K562 (cell line): ENCODE measurements at places on chromosomes 11 and 22. TPM values are rescaled to one million over a fixed set of nuclear protein-coding genes. Genes with fewer than 3 reads are reported as not detected.

DNA sequence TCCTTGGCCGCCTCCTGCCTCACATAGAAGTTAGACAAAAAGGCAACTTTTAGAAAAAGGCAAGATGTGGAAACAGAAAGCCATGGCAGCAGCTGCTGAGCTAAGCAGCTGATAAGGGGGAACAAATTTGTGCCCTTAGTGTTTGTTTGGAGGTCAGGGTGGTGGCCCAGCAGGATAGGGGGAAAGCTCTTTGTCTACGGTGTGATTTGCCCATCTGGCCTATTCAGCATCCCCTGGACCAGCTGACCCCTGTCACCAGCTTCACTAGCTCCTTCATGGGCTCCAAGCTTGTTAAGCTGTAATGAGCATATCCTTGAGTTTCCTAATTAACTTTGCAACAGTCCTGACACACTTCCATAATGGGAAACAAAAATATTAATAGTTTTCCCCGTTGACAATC is 5.9 kb upstream of the ME3 start:
- no peak for DNase-seq

Gene HORMAD2
- total RNA-seq, result not detected in 2 replicates

DNA sequence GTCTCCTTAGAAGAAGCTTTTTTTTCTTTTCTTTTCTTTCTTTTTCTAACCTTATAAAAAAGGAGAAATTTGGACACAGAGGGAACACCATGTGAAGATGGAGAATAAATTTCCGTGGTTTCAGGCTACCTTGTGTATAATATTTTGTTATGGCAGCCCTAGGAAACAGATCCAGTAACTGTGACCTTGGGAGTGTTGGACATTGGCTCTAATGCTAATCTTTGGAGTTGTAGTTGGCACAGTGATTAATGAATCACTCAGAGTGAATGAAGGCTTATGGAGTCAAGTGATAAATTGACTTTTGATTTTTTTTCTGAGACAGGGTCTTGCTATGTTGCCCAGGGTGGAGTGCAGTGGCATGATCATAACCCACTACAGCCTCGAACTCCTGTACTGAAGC is 15.5 kb upstream of the PHOX2A start:
- no peak for DNase-seq

DNA sequence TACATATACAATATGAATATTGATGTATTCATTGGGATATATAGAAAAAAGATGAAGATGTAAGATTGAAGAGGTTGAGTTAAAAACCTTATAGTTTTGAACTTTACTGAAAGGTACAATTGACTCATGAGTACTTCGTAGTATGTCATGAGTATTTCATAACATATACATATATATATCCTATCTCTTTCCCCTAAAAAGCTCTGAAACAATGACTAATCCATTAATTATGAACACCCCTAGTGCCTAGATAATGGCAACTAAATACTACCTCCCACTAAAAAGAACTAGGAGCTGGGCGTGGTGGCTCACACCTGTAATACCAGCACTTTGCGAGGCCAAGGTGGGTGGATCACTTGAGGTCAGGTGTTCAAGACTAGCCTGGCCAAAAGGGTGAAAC is 31.5 kb downstream of the SLC35F2 start:
- no peak for DNase-seq

- DNase-seq, result no peak
Observed at GRCh38 chr22:48947636-48948035, 880.0 kb downstream of the BRD1 start.

DNA sequence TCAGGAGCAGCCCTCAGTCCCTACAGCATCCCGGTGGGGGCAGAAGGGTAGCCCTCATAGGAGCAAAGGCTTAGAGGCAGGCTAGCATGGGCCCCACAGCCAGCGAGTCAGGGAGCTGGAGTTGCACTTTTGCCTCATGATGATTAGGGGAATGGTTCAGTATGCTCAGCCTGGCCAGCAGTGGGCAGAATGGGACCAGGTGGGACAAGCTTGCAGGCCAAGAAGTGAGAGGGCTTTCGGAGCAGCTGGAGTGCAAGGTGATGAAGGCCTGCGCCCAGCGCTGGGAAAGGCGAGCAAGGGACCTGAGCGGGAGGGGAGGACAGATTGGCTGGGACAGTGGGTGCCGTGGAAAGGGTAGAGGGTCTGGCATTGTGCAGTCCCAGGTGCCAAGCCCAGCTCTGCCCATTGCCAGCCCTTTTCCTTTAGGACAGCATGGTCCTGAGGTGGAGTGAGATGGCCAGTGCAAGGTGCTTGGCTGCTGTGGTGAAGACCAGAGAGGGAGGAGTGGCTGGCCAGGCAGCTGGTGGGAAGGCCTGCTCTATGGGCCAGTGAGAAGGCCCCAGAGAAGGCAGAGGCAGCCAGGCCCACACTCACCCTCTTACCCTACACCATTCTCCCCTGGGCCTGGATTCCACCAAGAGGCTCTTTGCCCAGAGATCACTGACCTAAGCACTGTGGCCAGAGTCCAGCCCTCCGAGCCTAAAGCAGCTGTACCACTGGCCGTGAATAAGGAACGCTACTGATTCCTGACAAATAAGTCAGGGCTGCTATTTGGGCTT is 47.9 kb upstream of the SUSD2 start:
- DNase-seq, result no peak

DNA sequence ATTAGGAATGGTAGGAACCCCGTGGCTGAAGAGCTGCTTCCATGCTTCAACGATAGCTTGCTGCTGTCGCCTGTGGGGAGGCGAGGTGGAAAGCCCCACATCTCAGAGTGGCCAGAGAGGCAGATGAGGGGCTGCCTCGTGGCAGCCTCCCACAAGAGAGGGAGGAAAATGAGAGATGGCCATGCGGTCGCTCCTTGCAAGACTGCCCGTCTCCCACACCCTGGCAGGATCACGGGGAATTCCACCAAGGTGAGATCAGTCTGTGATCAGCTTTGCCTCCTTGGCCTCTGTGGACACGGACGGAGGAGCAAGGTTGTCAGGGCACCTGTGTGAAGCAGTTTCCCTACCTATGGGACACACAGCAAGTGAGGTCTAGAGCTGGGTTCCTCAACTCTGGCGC is 3.0 kb downstream of the CRYBA4 start:
- DNase-seq, result no peak

DNA sequence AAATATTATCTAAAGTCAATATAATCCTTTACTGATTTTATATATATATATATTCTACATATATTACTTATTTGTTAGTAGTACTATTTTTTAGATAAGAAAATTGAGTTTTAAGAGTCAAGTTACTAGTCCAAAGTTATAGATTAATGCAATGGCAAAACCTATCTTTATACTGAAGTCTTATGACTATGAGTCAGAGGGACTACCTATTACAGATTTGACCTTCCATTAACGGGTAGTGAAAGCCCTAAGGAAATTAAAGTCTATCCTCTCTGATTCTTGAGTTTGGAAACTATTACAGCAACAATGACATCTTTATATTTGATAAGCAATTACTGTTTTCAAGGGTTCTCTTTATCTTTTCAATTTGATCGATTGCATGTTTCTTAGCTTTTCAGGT is 315.8 kb downstream of the CASP12 start:
- DNase-seq, result no peak
